ENCODE measurements at places on chromosomes 7 and 10.

DNA sequence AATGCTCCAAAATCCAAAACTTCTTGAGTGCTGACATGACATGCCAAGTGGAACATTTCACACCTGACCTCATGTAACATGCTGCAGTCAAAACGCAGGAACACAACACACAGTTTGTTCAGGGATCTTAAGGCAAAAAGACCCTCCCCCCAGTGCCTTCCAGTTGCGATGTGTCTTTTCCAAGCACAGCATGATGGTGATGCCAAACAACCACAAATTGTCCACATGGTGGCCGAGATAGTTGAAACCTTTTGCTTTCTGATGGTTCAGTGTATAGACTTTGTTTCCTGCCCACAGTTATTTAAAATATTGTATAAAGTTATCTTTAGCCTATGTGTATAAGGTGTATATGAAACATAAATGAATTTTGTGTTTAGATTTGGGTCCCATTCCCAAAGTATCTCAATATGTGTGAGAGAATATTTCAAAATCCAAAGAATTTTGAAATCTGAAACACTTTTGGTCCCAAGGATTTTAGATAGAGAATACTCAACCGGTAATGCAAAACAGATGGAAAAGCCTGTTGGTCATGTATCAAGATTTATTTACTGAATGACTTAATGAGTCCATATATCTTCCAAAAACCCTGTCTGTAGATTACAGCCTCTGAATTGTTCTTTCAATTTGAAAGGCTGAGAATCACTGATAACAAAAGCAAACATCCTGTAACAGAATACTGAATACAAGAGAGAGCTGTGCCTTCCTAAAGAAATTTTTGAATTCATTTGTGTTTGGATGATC, 93.4 kb upstream of the OIT3 start:
- no peak for DNase-seq

DNA sequence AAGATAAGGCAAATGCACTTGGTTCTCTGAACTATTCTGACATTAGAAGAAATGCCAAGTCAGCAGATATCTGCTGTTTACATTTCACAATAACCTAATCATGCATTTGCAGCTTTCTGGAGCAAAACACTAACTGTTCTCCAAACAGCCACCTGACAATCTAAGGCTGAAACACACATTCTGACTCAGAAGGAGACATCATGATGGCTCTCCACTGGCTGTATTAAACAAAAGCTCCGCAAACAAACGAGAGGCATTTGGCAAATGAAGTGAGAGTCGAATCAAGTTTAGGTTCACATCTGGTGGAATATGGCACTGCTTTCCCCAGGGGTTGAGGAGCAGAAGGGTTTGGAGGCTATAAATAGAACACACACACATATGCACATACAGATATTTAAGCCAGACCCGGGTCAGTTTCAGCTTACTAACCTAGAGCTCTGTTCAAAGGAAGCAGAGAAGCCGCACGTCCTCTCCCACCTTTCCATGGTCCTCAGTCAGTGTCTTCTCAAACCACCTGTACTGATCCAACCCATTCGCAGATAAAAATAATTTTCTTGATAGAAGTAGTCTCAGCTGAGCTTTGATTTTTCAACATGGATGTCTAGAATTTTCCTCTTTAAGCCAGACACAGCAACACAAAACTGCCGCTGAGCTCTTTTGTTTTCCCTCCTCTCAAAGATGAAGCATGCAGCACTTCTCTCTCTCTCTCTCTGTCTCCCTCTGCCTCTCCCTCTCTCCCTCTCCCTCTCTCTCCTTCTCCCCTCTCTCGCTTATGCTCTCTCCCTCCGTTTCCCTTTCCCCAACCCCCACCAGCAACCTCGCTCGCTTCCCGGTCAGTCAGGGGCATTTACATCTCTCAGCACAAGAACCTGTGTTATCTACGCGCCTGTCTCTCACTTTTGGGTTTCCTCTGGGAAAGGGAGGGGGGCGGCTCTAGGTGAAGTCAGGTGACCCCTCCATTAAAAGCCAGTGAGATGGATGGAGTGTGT, 682.8 kb downstream of the MAGI2 start:
- DNase-seq: no peak

GRCh38 chr7:93036807-93037206, 81.0 kb downstream of the SAMD9 start:
- DNase-seq: peak; percentile 4

- no peak for DNase-seq
These were observed 91.9 kb downstream of the WDFY4 start for GRCh38 chr10:48776528-48776927.

DNA sequence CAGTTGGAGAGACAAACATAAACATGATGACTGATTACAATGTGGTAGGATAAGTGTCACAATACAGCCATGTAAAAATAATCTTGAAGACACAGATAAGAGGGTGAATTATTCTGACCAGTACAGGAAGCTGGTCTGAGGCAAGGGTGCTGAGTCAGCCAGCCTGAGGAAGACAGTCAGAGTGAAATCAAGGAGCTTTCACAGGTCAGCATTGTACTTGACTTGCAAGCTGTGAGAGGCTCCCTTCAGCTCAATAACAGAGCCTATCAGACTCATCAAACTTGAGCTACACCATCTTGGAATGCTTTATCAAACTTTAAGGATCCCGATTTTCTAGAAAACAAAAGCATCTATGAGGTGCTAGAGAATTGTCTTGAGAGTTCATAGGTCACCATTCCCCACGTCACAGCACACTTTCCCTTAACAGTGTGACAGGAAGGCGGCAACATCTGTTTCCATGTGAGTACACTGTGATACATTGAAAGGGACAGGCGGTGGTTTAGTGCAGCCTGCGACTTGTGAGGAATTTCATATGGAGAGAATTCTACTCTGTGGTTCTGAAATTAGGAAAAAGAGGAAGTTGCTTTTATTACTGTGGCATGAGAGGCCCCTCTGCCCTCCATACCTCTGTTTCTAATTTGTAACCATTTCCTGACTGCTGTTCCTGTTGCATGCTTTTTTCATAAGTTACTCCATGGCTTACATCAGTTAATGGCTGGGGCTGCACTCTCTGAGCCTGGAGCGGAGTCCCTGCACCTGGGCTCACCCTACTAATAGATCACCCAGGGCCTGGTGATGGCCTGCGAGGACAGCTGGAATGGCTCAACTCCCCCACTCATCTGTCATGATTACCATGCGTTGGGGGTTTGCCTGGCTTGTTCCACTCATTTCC, 417.1 kb downstream of the SUGCT start:
- no peak for DNase-seq

GRCh38 chr10:76727038-76727437, 910.6 kb downstream of the KCNMA1 start:
- no peak for DNase-seq

DNA sequence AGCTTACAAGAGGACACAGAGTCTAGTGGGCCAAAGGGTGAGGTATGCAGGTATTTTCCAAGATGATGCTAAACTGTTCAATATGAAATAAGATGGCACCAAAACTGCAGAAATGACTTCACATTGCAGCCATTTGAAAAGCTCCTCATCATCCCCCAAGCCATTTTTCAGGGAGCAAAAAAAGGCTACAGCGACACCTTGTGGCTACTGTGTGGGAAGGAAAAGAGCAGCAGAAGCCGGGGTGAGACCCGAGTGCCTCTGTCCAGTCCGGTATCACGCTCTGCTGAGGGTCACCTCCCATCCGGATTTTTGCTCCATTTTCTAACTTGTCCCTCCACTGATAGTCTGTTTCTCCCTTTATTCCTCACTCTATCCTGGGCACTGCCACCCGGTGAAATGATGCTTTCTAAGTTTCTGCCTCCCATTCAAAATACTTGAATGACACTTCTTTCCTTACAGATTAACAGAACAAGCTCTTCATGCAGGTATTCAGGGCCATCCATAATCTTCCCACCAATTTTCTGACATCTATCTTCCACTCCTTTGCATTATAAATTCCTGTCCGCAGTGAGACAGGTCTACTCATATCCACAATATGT, 220.2 kb downstream of the DGKI start:
- DNase-seq: peak; percentile 31

DNA sequence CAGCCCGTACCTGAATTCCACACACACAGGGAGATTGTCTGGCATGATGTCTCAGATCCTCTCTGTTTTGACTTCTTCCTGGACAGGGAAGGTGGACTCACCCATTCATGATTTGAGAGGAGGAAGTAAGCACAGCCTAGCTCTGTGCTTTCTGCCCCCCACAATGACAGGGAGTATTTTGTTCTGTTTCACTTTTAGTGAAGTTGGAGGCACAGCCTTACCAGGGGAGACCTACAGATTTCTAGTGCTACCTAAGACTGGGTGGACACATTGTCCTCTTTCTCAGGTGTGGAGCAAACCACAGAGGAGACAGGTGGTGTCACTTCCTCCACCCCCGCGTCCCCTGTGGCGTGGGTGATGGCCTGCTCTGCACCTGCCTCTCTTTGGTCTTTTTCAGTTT, 408.6 kb upstream of the PFKP start:
- no peak for DNase-seq

- DNase-seq: no peak
These were observed 14.0 kb upstream of the GPR37 start for GRCh38 chr7:124779620-124780019.

GRCh38 chr7:157518514-157519175, 181.8 kb downstream of the DNAJB6 start:
- no peak for DNase-seq

GRCh38 chr10:86314616-86315548, 51.7 kb downstream of the GRID1 start:
- DNase-seq: no peak

DNA sequence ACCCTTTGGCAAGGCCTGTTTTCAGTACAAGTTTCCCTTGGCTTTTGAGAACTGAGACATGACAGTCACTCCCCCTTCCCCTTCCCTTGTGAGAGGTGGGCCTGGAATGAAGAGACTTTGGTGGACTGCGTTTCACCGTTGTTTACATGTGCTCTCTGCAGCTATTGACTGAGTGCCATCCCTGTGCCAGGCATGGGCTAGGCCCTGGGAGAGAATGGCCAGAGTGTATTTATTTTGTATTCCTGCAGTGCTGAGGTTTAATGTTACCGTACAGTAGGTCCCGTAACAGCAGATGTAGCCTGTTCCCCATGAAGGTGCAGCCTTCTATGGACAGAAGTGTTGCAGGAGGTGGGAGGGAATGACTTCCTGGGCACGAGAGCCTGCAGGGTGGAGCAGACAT, 50.0 kb downstream of the TACR2 start:
- DNase-seq: no peak

- peak; percentile 56 for DNase-seq
These were observed 37.5 kb downstream of the GDI2 start for GRCh38 chr10:5775685-5776084.

DNA sequence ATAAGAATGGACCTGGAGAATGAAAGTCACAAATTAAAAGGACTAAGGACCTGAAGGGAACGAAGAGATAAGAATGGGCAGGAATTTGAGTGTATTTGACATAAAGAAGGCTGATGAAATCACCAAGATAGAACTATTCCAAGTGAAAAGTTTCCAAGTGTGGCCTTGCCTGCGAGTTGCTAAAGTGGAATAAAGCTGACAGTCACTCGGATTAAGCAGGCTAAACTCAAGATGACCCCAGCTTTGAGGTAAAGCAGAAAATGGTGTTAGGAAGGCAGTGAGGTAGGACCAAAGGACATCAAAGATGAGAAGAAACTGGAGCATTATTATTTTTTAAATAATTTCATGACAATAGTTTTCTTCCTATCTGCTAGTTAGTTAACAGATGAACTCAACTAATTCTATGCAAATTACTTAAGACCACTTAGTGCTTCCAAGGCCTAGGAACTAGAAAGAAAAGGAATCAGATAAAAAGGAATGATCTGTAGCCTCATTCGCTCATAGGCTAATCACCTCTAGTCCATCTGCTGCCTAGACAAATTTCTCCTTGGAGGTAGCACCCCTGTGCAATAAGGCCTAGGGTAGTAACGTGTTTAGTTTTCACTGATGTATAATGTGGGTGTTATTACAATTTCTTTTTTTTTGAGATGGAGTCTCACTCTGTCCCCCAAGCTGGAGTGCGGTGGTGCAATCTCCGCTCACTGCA, 34.5 kb downstream of the EZH2 start:
- DNase-seq: no peak

DNA sequence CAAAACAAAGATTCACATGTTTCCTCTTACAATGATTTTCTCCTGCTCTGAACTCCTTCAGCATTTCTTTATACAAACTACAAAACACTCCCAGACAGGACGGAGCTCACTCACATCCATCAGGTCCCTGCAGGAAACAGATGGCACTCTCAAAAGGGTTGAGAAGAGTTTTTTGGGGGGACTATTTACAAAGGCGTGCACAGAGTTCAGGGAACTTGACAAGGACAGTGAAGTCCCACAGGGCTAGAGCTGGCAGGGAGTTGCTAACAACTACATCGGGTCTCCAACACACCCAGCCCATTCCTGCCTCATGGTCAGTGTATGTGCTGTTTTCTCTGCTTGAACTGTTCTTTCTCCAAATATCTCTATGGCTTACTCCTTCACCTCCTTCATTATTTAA, 24.7 kb upstream of the YAE1 start:
- DNase-seq: no peak

DNA sequence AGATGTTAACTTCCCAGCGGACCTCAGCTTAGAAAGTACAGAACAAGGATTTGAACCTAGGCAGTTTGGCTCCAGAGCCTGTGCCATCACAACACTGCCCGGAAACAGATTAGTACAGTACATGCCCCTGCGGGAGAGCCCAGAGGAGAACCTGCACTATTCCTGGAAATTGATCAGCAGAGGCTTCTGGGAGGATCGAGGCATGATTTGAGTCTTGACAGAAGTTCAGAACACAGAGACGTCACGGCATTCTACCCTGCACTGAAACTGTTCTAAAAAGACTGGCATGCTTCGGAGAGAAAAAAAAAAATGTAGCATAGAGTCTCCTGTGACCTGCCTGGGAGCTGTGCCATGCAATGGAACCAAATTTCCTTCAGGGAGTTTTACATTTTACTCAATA, 9.2 kb upstream of the IL6 start:
- DNase-seq: no peak

GRCh38 chr10:59644841-59645240, 64.8 kb downstream of the SLC16A9 start:
- DNase-seq: no peak

DNA sequence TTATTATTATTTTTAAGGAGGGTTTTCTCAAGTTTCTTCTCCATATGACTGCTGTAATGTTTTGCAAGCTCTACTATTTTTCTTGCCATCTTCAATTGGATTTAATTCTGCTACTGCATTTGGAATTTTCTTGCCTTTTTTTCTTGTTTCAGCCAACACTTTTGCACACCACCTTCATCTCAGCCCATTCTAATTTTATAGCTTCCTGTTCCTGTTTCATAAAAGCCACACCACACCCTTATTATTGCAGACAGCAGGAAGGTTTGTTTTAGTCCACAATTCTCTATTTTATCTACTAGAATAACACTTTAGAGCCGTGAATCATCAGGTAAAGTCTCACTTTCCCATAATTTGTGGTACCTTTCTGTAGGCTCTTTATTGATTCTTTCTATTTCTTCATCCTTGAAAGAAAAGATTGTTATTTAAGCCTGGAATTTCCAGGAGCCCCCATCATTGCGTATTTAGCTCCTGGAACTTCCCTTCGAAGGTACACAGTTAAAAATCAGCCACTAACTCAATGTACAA, 209.3 kb upstream of the TBX20 start:
- no peak for DNase-seq

- DNase-seq: no peak
These were observed 50.8 kb downstream of the SIRT1 start for GRCh38 chr10:67935223-67935622.
